ENCODE measurements at places on chromosomes 6 and 20. TPM values are rescaled to one million over a fixed set of nuclear protein-coding genes. Genes with fewer than 3 reads are reported as not detected.

DNA sequence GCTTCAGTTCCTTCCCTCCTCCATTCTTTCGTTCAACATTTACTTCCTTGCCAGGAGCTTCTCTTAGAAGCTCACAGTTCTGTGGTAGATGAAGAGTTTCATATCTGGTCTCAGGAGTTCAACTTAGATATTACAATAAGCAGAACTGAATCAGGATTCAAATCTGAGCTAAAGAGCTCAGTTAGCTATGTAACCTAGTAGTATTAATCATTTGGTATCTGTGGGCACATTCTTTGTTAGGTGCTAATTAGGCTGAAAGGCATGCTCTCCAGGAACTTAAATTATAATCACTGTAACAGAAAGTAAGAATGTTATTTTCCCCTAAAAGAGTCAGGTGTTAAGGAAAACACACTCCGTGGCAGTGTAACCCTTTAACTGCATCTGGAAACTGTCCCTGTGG is 8.4 kb downstream of the ZNF76 start:
- no peak for DNase-seq
- H3K36me3 ChIP-seq = peaks cover 2% of the 10 kb centered on the region
- peaks cover 4% of the 10 kb centered on the region for H3K4me1 ChIP-seq
- H3K4me3 ChIP-seq = no peak overlapping the region
- H3K27me3 ChIP-seq = no peaks in the 10 kb centered on the region

DNA sequence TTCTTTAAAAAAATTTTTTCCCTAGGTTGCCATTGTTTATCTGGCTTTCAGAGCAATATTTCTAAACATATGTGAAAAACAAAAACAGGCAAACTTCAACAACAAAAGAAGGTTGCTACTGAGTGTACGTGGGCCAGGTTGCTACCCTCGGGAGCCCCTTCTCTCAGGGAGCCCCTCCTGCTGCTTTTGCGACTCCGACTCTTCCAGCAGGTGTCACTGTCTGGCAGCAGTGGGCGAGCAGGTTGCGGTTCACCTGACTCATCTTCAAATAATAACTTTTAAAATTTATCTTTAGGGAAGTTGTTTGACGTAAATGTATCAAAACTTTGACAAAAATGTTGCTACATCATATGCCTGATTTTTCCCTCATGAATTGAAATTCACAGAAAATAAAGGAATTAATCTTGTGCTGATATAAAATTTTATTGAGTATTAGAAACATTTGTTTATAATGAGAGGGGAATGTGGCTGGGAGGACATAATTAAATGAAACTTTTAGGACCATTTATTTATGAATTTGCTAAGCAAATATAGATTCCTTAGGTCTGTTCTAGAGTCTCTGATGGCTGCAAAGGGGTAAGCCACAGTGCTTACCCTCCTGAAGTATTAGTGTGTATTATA is 138.8 kb downstream of the HIVEP1 start:
- no peaks in the 10 kb centered on the region for H3K4me1 ChIP-seq
- H3K27me3 ChIP-seq = no peaks in the 10 kb centered on the region
- H3K27ac ChIP-seq = no peak overlapping the region
- H3K4me3 ChIP-seq = no peak overlapping the region
- H3K36me3 ChIP-seq = peaks cover 4% of the 10 kb centered on the region

DNA sequence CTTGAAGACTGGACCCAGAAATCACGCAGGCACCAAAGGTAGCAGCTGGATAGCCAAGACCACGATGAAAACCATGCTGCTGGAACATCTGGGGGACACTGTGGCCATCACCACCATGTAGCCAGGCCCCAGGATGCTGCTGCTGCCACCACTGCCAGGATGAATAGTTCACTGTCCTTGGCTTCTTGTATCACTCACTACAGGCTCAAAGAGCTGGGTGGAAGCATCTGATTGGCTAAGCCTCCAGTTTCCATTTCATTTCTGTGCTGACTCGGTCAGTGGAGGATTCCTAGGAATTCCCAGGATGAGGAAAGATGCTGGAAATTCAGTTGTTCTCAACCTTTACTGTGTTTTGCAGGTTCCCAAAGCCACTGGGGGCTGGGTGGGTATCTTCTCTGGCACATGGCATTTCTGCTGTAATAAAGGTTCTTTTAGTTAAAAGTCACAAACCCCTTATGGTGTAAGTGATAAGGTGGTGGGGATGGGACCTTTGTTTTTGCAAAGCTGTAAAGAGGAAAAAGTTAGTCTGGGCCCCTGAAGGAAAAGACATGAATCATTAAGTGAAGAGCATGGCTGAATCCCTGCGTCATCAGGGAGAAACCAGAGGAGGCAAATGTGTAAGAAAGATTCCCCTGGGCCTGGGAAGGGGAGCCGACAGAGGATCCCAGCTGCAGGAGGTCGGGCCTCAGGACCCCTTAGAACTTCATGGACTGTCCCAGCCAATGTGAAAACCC is 75.6 kb upstream of the RNF24 start:
- DNase-seq = no peak
- H3K4me1 ChIP-seq = no peaks in the 10 kb centered on the region
- no peak overlapping the region for H3K27ac ChIP-seq
- no peaks in the 10 kb centered on the region for H3K36me3 ChIP-seq
- H3K4me3 ChIP-seq = no peak overlapping the region
- H3K27me3 ChIP-seq = no peaks in the 10 kb centered on the region

DNA sequence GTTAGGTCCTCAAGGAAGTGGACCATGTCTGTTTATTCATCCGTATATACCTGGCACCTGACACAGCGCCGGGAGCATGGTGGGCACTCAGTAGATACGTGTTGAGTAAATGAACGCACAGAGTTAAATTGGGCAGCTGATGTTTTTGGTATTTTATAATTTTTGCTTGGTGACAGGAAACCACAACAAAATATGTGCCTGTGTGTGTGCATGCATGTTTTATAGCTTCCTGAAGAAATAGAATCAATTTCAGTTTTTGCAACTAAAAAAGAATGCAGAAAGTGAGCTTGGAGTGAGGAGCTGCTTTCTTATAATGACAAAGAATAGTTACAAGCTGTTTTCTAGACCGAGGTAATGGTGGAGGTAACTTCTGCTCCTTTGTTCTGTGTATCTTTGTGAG is 91.4 kb downstream of the PLCB4 start:
- H3K36me3 ChIP-seq = no peaks in the 10 kb centered on the region
- no peak overlapping the region for H3K27ac ChIP-seq
- DNase-seq = no peak
- H3K4me1 ChIP-seq = no peaks in the 10 kb centered on the region
- H3K27me3 ChIP-seq = no peaks in the 10 kb centered on the region

- DNase-seq = no peak
- H3K27ac ChIP-seq = no peak overlapping the region
- H3K4me3 ChIP-seq = no peak overlapping the region
- no peaks in the 10 kb centered on the region for H3K27me3 ChIP-seq
- no peaks in the 10 kb centered on the region for H3K36me3 ChIP-seq
Measured at GRCh38 chr20:13856354-13856753, 71.5 kb downstream of the NDUFAF5 start.

- DNase-seq = no peak
- H3K4me3 ChIP-seq = no peak overlapping the region
- no peaks in the 10 kb centered on the region for H3K4me1 ChIP-seq
- no peak overlapping the region for H3K27ac ChIP-seq
Measured at GRCh38 chr6:19668710-19669109, 168.5 kb upstream of the ID4 start.

GRCh38 chr20:52924411-52925271 is 47.5 kb upstream of the TSHZ2 start:
- DNase-seq = no peak
- no peaks in the 10 kb centered on the region for H3K36me3 ChIP-seq
- H3K4me1 ChIP-seq = no peaks in the 10 kb centered on the region
- H3K27me3 ChIP-seq = no peaks in the 10 kb centered on the region
- H3K27ac ChIP-seq = no peak overlapping the region

DNA sequence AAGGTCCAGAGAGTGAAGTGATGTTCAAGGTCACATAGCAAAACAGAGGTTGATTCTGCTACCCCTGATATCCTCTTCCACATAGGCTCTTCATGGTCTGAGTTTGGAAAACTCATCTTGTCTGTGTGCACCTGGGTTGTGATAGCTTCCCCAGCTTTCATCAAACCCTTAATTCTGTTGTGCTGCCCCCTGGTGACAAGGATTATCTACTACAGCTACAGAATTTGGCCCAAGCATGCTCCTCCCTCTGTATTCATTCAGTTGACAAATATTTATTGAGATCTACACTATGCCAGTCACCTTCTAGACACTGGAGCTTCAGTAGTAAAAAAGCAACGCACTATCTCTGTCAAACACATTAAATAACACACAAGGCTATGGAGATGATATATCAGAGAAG is 50.4 kb downstream of the SMPDL3A start:
- no peaks in the 10 kb centered on the region for H3K4me1 ChIP-seq
- no peaks in the 10 kb centered on the region for H3K27me3 ChIP-seq
- no peak overlapping the region for H3K4me3 ChIP-seq
- DNase-seq = no peak
- no peak overlapping the region for H3K27ac ChIP-seq

- H3K27me3 ChIP-seq = peaks cover 4% of the 10 kb centered on the region
- H3K4me3 ChIP-seq = no peak overlapping the region
- H3K36me3 ChIP-seq = no peaks in the 10 kb centered on the region
- DNase-seq = no peak
- no peak overlapping the region for H3K27ac ChIP-seq
Measured at GRCh38 chr20:7926767-7927166, 13.5 kb downstream of the HAO1 start.

DNA sequence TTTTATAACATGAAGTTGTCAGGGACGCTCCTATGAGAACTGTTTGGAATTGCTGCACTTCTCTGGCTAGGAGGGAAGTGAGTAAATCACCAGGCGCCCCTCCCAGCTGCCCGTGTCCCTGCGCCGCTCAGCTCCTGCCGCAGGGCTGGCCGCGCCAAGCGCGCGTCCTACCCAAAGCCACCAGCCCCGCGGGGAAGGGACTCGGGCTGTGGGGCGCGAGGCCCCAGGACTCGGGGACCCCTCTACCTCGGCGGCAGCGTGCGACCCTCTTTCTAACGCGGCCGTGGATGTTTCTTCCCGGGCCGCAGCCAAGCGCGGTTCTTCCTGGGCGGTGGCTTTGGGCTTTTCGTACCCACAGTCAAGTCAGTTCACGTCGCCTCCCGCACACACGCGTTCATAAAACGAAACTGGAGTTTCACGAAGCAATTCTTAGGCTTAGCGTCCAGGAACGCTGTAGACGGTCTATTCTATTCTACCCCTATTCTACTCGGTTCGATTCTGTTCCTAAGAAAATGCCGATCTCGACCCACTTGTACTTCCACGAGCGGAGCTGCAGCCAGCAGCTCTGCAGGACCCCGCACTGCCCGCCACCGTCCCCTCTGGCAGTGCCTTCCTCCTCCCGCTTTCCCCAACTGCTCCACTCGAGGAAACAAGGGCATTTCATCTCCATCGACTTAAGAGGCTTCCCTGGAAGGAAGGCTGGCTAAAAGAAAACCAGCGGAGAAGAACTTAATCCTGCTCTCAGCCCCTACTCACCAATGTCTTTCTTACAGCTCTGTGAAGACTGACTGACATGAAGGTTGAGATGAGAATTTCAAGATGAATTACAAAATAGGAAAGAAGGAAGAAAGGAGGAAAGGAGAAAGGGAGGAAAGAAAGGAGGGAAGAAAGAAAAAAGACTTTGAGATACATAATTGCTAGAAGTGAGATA is 15.4 kb downstream of the FOXC1 start:
- H3K4me3 ChIP-seq = peak overlapping the region; percentile 46
- H3K4me1 ChIP-seq = peaks cover 17% of the 10 kb centered on the region
- no peak for DNase-seq
- no peaks in the 10 kb centered on the region for H3K36me3 ChIP-seq
- no peak overlapping the region for H3K27ac ChIP-seq

DNA sequence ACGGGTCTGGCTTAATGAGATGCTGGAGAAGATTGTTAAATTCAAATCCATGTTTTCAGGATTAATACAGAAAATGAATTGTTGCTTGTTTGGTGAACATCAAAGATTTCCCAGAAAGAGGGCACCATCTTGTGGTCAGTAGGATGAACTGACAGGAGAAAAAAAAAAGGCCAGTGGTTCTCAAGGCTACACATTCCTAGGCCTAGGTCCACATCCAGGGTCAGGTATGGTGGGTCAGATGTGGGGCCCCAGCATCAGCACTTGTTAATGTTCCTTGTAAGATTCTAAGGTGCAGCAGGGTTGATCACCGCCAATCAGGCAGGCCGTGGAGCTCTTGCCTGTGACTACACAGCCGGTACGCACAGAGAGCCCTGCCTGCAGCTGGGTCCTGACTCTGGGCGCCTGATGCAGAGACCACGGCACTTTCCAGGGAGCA is 34.0 kb upstream of the FOXO3 start:
- no peak overlapping the region for H3K27ac ChIP-seq
- no peaks in the 10 kb centered on the region for H3K27me3 ChIP-seq
- DNase-seq = no peak
- no peaks in the 10 kb centered on the region for H3K36me3 ChIP-seq

DNA sequence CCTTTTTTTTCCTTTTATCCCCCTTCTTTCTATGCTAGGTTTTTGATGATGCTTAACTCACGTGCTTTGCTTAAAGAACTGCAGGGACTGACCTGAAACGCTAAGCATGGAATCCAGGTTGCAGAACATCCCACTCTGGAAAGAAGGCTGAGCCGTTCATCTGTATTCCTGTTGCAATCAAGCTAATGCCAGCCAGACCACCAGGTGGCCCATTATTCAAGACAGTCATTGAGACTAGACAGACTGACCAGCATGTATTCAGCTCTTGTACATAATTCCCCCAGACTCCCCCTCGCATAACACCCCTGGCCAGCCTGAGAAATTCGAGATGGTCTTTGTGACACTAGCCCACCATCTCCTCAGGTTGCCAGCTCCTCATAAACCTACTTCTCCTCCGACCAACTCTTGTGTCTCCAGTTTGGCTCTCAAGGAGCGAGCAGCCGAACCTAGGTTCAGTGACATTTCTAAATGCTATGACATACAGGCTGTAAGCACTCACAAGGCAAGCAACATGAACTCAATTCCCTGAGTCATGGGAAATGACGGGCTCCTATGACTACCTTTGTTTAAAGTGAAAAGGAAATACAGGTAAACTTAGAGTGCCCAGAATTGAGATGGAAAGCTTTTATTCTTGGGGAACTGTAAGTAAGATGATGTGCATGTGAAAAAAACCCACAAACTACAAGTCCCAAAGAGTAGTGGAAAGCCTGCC is 309.3 kb upstream of the CDYL start:
- no peaks in the 10 kb centered on the region for H3K4me1 ChIP-seq
- H3K4me3 ChIP-seq = no peak overlapping the region
- no peaks in the 10 kb centered on the region for H3K27me3 ChIP-seq
- no peak for DNase-seq
- H3K27ac ChIP-seq = no peak overlapping the region
- H3K36me3 ChIP-seq = no peaks in the 10 kb centered on the region

- peaks cover 9% of the 10 kb centered on the region for H3K4me1 ChIP-seq
- H3K4me3 ChIP-seq = no peak overlapping the region
- DNase-seq = no peak
- H3K27me3 ChIP-seq = no peaks in the 10 kb centered on the region
- no peaks in the 10 kb centered on the region for H3K36me3 ChIP-seq
Measured at GRCh38 chr6:149217466-149217888, 100.0 kb upstream of the TAB2 start.

GRCh38 chr6:22036275-22036674 is 260.6 kb downstream of the PRL start:
- H3K27me3 ChIP-seq = no peaks in the 10 kb centered on the region
- no peaks in the 10 kb centered on the region for H3K4me1 ChIP-seq
- DNase-seq = no peak
- no peaks in the 10 kb centered on the region for H3K36me3 ChIP-seq
- H3K4me3 ChIP-seq = no peak overlapping the region

FBXL4 gene
- 7.0 TPM for total RNA-seq

FAM209A gene
- total RNA-seq = 7.1 TPM

RIMS4 gene
- not detected for total RNA-seq

EYS gene
- not detected for total RNA-seq

MICB gene
- total RNA-seq = 14.7 TPM

CITED2 gene
- total RNA-seq = 181 TPM

SNPH gene
- 12.8 TPM for total RNA-seq
